NCI-H748 treated with DMSO at 0.1 percent for 48 hours (cell line): ENCODE measurements at places on chromosomes 1 and 21.

- no peak for DNase-seq
Observed at GRCh38 chr1:30315185-30315960, 408.0 kb downstream of the MATN1 start.

GRCh38 chr1:41902159-41902577 is 16.6 kb downstream of the HIVEP3 start:
- no peak for DNase-seq

- DNase-seq, result no peak
Observed at GRCh38 chr1:207221934-207222351, 99.5 kb upstream of the CD55 start.

- DNase-seq, result no peak
Observed at GRCh38 chr1:1969953-1970716, 33.5 kb downstream of the CFAP74 start.
